ENCODE measurements at places on chromosomes 12 and 14.

- DNase-seq = no peak
Measured at GRCh38 chr14:91358025-91358319, 59.6 kb downstream of the CCDC88C start.

DNA sequence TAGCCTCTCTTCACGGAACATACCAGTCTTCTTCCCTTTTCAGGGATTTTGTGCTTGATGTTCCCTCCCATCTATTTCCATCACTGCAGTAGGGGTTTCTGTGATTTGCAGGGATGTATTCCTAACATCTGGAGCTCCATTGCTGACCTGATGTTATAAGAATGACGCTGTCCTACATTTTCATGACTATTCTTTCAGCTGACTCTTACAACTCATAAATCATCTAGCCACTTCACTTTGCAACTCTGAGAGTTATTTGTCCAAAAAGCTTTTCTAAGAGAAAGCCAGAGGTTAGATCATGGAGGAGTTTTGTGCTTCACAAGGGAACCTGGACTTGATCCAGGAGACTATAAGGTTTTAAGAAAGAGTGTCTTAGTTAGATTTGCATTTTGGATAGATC is 116.6 kb upstream of the FAR2 start:
- DNase-seq = no peak

DNA sequence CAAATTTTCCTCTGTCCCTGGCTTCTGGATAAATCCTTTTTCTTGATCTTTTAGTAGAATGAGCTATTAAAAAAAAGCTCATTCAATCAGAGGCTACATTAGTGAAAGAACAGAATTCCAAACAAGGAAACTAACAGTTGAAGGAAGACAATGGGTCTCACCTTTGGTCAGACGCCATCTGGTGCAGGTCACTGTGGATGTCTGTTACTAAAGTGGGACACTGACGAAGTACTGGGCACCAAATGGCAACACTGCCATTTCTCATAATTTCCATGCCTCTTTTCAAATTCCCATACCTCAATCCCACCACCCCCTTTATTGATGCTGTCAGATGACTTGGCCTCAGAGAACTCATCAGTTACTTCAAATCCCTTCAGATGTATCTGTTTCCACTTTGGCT is 24.5 kb upstream of the ARID2 start:
- DNase-seq = no peak

GRCh38 chr14:70811578-70811977 is 2.3 kb upstream of the MAP3K9 start:
- DNase-seq = no peak

GRCh38 chr14:43362586-43362985 is 1144.5 kb downstream of the FSCB start:
- no peak for DNase-seq

DNA sequence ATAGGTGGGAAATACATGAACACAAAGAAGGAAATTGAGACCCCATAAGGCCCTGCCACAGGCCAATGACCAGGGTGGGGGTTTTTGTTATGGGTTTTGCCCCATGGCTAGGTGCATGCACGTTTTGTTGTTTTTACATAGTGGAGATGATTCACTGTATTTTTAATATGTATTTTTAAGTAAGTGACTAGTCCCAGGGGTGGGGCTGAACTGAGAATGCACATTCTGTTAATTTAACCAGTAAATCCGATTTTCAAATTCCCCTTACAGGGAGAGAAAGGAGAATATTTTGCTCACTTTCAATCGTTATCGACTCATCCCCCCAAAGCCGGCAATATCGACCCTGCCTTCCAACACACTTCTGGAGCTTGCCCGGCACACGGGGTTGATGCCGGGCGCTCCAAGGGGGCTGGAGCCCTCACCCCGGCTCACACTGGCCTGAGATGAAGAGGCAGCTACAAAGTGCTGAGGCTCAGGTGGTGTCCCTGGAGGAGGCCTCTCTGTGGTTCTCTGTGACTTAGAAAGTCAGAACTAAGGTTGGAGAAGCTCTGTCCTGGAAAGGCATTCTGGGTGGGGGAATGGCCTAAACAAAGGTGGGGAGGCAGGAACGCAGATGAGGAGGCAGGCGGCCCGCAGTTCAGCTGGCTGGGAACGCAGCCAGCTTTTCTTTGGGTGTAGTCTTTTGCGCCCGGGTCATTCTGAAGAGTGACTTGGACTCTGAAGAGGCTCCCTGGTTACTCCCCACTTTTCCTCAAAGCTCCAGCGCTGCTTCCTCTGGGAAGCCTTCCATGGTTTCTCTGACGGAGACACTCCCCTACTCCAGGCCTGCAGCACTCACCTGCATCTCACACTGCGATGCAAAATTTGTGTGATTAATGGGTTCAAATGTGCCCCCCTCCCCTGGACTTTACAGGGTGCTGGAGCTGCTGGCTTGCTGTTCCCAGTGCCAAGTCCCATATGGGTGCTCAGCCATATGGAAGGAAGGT is 50.7 kb upstream of the DLK1 start:
- DNase-seq = no peak

GRCh38 chr14:85295318-85295717 is 234.6 kb upstream of the FLRT2 start:
- no peak for DNase-seq

DNA sequence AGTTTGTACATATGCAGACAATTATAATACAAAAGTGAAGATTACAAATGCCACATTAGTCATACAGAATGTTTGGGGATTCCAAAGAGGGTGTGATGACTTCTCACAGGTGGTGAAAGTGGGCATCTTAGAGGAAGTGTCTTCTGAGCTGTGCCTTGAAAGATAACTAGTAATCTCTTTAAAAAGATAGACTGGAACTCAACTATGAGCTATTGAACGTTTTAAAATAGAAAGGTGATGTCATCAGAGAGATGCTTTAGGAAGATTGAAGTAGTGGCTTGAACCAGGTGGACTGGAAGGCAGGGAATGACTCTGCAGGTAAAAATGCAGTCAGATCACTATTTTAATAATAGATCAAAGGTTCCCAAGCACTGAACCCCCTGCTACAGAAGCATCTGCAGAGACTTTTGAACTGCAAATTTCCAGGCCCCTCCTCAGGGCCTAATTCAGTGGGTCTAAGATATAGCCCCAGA is 50.3 kb downstream of the SYT1 start:
- no peak for DNase-seq

- DNase-seq = no peak
Measured at GRCh38 chr12:88306471-88307069, 164.5 kb downstream of the TMTC3 start.

- DNase-seq = no peak
Measured at GRCh38 chr14:72523424-72524294, 370.2 kb downstream of the DPF3 start.

- DNase-seq = no peak
Measured at GRCh38 chr12:85920324-85920947, 46.3 kb downstream of the NTS start.

DNA sequence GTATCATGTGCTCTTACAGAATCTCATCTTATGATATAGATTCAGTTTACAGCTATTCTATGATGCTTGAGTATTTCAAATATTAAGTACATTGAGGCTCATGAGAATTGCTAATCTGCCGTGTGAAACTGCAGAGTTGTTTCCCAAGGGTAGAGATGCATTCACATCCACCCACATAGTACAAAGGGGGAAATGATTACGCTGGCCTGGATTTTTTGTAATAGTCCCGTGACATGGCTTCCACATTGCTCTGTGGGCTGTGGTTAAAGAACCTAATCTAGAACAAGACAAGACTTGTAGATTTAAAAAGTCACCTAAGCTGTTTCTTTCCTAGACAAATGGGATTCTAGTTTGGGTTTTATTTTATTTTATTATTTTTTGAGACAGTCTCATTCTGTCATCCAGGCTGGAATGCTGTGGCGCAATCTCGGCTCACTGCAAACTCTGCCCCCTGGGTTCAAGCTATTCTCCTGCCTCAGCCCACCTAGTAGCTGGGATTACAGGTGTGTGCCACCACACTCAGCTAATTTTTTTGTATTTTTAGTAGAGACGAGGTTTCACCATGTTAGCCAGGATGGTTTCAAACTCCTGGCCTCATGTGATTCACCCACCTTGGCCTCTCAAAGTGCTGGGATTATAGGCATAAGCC is 13.0 kb upstream of the RIOX1 start:
- DNase-seq = no peak

DNA sequence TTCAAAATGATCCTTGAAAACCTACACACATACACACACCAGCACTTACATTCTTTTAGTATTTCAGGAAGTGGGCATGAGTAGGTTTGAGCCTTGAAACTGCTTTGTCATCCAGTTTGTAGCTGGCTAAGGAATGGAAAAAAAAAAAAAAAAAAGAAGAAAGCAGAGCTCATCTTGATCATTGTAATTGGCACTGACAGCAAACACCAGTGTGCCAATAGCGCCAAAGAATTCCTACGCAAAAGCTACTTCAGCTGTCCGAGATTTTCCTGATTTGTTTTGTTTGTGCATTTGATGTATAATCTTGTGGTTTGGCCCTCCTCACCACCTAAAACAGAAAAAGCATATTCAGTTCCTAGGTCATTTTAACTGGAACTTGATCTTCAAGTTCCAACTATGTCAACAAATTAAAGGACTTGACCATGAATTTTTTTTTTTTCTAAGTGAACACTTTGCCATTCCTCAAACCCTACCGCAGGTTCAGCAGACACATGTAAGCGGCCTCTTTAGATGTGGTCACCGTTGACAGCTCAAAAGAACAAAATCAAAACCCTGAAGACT is 57.3 kb downstream of the FLRT2 start:
- DNase-seq = no peak

DNA sequence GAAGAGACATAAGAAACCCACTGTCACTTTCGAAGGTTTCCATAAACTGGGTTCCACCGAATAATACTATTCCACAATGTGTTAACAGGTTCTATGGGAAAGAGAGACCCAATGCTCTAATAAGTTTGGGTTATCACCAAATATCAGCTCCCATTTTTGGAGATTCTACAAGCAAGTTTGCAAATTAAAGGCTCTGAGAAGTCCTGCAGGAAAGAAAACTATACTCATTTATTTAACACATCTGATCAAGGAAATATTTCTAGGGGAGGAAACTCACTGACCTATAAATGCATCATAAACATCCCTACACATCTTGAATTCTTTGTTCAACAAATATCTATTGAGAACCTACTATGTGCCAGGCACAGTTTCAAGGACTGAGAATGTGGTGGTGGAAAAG is 161.4 kb downstream of the KSR2 start:
- DNase-seq = no peak

DNA sequence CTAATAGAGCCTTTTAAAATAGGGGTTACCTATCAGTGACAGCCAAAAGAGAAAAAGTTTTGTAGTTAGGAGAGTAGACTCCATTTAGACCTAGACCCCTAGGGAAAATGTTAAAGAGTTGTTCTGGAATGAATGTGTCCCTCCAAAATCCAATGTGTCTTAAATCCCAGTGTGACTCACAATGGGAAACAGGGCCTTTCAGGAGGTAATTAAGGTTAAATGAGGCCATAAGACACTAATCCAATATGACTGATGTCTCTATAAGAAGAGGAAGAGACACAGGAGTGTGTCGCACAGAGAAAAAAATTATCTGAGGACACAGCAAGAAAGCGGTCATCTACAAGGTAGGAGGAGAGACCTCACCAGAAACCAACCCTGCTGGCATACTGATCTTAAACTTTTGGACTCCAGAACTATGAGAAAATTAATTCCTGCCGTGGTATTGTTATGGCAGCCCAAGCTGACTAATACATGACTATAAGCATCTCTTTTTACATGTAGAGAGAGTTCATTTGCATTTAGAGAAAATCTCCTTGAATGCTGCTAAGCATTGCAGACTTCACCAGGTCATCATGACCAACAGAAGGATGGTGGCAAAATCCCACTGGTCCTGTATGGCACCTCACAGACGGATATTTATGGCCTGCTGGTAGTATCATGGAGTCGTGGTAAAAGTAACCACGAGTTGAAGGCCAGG is 259.6 kb upstream of the TMTC1 start:
- DNase-seq = no peak

DNA sequence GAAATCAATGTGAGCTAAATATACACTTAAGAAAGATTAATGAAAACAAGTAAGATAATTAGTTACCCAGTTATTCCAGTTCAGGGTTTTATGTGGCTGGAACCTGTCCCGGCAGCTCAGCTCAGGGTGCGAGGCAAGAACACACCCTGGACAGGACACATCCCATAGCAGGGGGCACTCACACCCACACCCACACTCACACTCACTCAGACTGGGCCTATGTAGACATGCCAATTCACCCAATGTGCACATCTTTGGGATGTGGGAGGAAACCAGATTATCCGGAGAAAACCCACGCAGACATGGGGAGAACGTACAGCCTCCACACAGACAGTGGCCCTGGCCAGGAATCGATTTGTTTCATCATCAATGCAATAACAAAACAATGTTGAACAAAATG is 66.0 kb upstream of the TMCC3 start:
- no peak for DNase-seq

- no peak for DNase-seq
Measured at GRCh38 chr12:79885911-79886490, 48.9 kb downstream of the PPP1R12A start.

DNA sequence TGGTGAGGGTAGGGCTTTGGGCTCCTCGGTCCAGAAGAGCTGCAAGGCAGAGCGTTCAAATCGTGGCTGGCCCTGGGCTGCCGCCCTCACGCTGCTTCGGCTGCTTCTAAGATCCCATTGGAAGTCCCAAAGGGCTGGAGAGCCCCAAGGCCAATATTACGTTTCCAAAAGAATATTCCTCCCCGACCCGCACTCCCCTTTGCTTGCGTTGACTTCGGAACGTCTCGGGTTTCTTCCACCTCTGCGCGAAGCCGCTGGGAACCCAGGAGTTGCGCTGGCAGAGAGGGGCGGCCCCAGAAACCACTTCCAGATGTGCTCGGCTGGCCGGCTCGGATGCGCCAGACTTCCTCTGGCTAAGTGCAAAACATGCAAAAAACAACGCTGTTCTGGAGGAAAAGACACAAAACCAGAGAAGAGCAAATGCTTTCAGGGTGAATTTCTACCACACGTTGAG is at the start of gene GLT8D2:
GLT8D2 (minus strand) TSS at position 285 of the 454 bp plus-strand sequence. CDS start 30,539 bp downstream, outside the sequence.
- no peak for DNase-seq

- DNase-seq = no peak
Measured at GRCh38 chr14:86115972-86116371, 586.0 kb downstream of the FLRT2 start.

- no peak for DNase-seq
Measured at GRCh38 chr12:80745851-80746505, 29.3 kb downstream of the MYF5 start.

GRCh38 chr12:8629486-8630033 is 16.9 kb upstream of the AICDA start:
- no peak for DNase-seq

GRCh38 chr14:104512771-104513640 is 66.6 kb upstream of the C14orf180 start:
- no peak for DNase-seq

- DNase-seq = no peak
Measured at GRCh38 chr12:2290091-2290490, 237.3 kb downstream of the CACNA1C start.

GRCh38 chr12:12178559-12178958 is 88.3 kb downstream of the LRP6 start:
- DNase-seq = no peak

- DNase-seq = no peak
Measured at GRCh38 chr14:90569606-90570387, 173.0 kb downstream of the CALM1 start.

Data from T follicular helper cell (primary cell).